GM23338 (cell line): ENCODE measurements at places on chromosomes 12 and 14. TPM values are rescaled to one million over a fixed set of nuclear protein-coding genes. Genes with fewer than 3 reads are reported as not detected.

DNA sequence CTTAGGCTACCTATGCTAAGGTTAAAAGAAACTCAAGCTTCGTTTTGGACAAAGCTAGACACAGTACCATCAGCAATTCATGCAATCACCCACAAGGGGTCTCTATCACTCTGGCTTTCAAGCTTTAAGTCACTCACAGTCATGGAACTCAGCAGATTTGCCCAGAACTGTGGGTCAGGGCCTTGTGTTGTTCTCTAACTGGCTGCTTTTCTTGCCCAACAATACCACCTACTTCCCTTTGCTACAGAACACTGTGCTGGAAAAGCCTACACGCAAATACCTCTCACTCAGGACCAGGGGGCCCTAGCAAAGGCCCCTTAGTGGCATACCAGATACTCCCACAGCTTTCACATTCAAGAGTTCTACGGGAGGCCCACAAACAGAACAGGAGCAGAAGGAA is 9.1 kb downstream of the NEMP1 start:
- DNase-seq, result peak; percentile 92

DNA sequence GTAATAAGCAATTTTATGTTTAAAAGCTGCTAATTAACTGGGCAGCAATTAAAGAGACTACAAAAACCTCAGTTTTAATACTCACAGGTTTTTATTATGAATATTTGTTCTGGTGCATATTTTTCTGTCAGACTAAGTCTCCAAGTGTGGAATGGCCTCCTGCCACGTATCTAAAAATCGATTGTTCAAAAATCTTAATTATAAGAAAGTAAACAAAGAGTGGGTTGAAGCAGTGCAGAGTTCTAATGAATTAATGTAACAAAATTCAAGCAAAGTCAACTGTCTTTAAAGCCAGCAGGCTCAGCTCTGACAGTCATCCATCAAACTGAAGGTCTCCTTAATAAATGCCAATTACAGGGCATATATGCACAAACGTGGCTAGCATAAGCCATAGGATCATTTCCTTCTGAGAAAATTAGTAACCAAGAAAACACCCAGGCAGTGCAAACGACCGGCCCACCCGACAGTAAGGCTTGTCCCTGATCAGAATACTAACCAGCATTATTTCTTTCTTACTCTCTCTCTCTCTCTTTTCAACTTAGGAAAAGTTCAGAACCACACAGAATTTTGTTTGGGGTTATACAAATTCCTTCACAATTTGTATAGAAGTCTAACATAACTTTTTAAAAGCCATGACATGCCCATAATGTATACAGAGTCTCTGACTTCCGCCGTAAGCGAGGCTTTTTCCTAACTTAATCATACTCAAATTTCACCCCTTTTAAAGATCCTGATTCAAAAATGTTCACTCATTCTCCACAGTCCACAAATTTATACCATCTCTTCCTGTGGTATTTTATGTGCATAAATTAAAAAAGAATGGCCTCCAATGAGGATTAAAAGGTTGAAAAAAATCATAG is 83.8 kb downstream of the SLC25A21 start:
- DNase-seq, result no peak

- DNase-seq, result no peak
Observed at GRCh38 chr14:23033251-23033727, 1.4 kb downstream of the PSMB5 start.

- peak; percentile 90 for DNase-seq
Observed at GRCh38 chr14:78022059-78022458, 148.1 kb upstream of the NRXN3 start.

DNA sequence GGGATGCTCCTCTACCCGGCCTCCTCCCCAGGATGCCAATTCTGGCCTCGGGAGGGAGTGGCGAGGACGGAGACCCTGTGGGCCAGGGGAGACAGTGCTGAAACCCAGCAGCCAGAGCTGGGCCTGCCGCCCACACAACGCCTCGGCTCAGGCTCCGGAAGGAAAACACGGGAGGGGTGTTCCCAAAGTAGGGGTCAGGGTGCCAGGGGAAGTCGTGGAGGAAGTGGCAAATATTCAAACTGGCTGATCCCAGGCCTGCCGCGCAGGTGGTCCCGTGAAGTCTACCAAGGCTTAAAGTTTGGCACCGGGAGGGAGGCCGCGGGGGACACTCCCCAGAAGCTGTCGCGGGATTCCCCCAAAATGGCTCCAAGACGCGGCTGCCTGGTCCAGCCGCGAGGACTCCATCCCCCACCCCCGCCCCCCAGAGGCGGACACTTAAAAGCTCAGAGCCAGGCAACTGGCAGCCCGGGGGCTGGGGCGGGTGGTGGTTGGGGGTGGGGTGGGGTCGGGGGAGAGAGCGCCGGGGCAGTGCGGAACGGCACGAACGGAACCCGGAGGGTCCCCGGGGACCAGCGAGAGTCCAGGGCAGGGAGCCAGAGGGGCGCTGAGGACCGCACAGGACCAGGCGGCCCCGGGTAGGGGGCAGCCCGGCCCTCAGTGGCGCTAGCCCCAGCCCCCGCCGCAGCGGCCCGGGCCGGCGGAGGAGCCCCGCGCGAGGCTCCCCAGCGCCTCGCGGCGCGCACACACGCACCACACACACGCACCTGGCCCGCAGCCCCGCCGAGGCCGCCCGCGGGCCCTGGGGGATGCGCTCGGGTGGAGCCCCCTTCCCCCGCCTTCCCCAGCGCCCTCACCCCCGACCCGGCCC is 20.0 kb downstream of the BEGAIN start:
- peak; percentile 65 for DNase-seq

DNA sequence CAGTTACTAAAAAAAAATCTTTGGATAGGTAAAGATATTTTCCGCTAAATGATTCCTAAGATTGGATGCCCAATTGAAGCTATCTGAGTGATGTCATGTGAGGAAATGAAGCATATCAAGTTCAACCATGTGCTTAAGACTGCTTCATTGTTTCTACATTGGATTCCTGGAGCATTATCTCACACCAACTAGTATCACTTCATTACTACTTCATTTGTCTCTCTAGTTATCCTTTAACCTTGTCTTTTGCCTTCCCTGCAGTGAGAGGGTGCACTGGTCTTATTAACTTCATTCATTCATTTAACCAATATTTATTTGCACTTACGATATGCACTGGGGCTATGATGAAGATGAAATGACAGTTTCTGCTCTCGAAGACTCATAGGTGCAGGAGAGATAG is 198.1 kb downstream of the SLC38A4 start:
- no peak for DNase-seq

GRCh38 chr12:121805171-121806008 is 1.6 kb downstream of the SETD1B start:
- DNase-seq, result no peak

SETD1B gene
- 8.7 and 8.9 TPM in 2 replicates for total RNA-seq

TMEM132C gene
- 0.04 TPM in 1 of 2 replicates, not detected in the other for total RNA-seq
